NCI-H446 (cell line): ENCODE measurements at places on chromosomes 3 and 15.

DNA sequence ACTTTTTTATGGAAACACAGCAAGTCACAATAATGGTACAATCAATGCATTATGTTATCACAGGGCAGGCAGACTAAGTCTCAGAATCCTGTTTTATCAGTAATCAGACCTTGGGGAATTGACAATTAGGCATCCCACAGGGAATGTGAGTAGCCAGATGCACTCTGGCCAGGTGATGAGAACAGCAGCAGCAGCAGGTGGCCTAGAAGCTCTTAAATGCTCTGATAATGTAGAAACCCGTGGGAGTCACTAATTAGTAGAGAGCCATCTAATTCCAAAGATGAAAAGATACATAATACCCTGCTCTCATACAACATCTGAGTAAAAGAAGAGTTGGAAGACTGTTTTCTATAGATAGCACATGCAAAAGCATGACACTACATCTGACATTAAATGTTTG, 12.6 kb downstream of the CEP152 start:
- no peak for DNase-seq

DNA sequence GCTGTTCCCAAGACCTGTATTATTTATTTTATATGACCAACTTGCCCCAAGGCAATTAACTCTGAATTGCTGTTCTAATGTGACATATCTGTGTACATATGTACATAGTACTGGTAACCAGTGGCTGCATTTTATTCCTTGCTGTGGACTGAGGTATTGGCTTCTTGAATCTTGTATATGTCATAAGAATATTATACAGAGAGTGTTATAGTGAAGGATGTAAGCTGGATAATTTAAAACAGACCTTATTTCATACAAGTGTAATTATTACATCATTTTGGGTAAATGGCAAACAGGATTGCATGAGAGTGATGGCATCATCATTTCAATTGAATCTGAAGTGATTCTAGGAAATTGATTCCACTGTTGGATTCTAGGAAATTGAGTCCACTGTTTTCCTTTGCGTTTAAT, 32.9 kb downstream of the B3GALNT1 start:
- DNase-seq: no peak

DNA sequence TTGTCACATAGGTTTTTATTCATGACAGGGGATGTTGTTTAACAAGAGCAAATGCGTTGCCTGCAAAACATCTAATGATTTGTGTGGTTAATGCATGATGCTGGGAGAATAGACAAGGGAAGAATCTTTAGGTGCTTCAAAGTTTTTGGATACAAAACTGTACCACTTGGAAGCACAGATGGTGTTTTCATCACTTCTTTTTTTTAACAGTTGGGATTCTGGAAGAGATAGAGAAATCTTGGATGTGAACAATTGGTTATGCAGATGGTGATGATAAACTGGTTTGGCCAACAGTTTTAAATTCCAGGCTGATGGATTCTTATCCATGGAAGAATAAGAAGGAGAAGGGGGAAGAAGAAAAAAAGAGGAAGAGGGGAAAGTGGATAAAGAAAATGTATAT, 379.4 kb downstream of the KCNH8 start:
- peak; percentile 63 for DNase-seq

GRCh38 chr15:64844576-64845145, 2.9 kb downstream of the PLEKHO2 start:
- no peak for DNase-seq

DNA sequence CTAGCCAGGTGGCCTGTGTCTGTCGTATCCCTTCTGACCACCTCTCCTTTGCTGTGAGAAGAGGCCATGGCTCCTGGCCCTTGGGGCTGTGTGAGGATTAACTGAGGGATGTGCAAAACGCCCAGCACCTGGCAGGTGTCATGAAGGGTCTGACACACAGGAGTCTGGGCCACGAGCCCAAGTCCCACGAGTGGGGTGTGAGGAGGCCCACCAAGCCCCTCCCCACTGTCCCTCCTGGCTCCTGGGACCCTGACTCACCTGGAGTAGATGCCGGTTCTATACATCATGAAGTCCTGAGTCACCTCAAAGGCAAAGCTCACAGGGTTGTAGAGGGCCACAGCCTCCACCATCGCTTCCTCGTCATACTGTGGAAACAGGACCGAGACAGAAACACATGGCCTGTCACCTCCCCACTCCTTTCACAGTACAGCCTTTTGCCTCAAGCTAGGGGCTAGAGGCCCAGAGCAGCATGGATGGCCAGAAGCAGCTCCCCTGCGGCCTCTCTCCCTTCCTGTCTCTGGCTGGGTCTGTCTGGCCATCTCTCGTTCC, 19.7 kb downstream of the CTSH start:
- no peak for DNase-seq

GRCh38 chr15:88648357-88649214, 9.8 kb downstream of the ISG20 start:
- no peak for DNase-seq

- no peak for DNase-seq
Measured at GRCh38 chr3:49236226-49236625, 40.8 kb downstream of the C3orf62 start.

DNA sequence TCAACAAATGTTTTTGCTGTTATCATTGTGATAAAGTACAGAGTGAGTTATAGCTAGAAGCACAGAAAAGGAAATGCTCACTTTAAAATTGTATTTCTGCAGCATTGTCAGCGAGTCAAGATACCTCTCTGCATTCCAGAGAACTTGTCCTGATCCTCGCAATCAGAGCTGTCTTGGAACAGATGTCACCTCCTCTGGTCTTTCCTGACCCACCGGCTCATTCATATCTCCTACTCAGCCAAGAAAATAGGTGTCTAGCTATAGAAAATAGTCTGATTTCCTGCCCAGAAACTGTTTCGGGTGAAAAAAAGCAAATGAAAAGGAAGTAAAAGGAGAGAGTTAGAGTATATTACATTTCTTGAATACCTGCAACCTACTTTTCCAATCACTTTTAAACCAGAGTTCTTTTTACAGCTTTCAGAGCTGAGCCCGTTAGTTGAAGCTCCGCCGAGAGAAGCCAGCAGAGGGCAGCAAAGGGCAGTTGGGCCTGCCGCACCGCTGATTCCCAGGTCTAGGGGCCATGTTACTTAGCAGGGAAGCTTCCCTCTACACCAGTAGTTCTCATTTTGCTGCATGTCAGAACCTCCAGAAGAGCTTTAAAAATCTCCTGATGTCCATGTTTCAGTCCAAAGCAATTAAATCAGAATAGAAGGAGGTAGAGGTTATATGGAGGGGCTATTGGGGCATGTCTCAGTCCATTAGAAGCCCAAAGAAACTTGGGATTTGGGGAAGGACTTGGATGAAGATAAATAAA, 185.7 kb upstream of the THRB start:
- no peak for DNase-seq

DNA sequence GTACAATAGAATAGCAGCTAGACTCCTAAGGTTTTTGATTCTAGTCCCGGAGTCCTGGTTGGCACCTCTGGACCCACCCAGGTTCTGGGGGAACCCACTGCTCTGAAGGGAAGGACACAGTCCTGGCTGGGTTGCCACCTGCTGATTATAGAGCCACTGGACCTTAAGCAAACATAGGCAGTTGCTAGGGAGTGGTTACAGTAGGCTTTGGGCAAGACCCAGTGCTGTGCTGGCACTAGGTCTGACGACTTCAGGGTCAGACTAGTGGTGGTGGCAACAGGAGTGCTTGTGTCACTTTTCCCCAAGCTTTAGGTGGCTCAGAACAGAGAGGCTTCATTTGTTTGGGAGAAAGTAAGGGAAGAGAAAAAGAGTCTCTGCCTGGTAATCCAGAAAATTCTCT, 109.8 kb upstream of the C3orf80 start:
- no peak for DNase-seq

- no peak for DNase-seq
Measured at GRCh38 chr15:101018016-101018415, 98.9 kb downstream of the LRRK1 start.

DNA sequence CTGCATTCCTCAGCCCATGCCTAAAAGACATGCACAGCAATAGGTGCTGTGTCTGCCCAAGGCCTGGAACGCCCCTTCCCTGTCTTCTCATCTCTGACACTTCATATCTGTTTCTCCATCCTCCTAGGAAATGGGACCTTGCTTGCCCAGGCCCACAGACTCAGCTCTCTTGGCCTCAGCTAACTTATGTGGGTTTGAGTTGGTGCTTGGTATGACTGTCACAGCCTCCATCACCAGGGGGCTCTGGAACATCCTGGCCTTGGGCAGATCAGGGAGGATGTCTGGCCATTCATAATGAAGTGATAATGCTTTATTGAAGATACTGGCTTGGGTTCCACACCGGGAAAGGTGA, 156.7 kb upstream of the SMAD3 start:
- no peak for DNase-seq

DNA sequence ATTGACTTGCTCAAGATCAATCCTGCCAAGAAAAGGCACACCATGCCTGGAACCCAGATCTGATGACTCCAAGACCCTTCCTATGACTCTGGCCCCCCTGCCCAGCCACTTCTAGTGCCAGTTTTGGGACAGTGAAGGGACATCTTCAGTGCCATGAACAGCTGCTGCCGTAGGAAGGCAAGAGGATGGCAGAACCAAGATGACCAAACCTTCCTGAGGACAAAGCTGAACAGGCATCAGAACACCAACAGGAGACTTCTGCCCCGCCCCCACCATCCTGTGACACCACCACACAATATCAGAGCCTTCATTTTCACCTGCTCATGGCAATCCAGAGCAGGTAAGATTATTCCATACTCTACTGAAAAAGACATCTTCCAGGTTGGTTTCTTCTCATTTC, 33.0 kb downstream of the ZNF445 start:
- no peak for DNase-seq

GRCh38 chr3:16842272-16843270, 42.2 kb upstream of the PLCL2 start:
- peak; percentile 21 for DNase-seq

DNA sequence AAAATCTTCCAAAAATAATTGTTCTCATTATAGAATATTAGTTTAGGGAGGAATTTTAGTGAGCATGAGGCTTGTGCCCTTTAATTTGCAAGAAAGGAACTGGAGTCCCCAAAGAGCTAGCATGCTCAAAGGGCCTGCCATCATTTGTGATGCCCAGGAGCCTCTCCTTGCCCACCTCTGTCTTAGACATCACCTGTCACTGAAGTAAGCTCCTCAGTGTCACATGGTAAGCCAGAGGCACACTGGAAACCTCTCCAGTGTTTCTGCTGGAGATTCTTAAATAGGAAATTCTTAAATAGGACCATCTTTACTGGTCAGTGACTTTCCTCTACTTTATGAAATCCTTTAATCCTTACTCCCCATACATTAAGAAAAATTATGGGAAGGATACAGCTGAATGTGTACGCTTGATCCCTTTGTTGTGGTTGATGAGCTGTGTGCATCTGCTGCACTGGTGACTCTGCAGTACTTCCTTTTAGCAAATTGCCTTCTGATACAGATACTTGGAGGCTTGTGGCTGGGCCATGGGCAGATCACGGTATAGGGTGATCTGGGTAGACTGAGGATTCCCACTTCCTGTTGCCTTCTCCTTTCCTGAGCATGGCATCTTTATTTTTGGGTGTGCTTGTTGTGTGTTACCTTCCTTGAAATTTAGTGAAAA, 197.4 kb downstream of the KLHL25 start:
- no peak for DNase-seq

- peak; percentile 9 for DNase-seq
Measured at GRCh38 chr3:164658125-164658524, 420.2 kb downstream of the SI start.

DNA sequence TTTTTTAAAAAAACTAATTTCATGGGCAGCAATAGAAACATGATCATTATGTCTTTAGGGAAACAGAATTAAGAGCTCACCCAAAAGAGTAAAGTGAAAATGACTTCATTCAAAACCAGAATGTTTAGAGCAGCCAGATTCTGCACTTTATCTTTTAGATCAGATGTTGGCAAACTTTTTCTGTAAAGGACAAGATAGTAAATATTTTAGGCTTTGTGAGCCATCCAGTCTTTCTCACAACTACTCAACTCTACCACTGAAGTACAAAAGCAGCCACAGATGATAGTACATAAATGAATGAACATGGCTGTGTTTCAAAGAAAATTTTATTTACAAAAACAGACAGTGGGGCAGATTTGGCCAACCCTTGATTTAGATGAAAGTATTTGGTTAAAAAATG, 84.5 kb downstream of the SETD2 start:
- DNase-seq: no peak

DNA sequence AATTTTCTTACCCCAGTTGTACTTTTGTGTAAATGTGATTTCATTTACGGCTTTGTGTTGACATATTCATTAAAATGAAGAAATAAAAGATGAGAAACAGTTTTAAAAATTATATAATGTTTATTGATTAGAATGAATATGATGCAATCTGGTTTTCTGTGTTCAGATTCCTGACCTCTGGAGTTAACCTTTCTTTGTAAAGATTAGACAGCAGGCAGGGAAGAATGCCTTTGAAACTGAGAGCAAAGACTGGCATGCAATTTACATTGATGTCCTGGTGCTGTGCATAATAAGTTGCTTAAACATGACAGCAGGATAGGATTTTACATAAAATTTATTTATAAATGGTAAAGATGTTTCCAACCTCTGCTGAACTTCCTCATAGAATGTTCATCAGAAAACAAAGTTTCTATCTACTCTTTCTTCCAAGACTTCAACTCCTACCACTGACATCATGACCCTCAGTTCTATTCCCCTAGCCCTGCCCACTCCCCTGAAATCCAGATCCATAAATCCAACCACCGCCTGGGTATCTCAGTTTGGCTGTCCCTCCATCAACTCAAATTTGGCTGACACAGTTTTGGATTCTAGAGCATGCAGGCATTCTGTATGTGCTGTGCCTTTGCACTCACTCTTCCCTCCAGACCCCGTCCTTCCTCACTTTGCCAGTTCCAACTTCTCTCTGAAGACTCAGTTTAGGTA, 1.7 kb downstream of the HGD start:
- no peak for DNase-seq

- no peak for DNase-seq
Measured at GRCh38 chr3:86990012-86990733, 776 bp downstream of the VGLL3 start.

GRCh38 chr15:65957451-65957850, 88.2 kb downstream of the RAB11A start:
- no peak for DNase-seq

GRCh38 chr15:62787401-62787800, 255.1 kb upstream of the TPM1 start:
- no peak for DNase-seq

- no peak for DNase-seq
Measured at GRCh38 chr3:112497897-112498548, 1.2 kb downstream of the BTLA start.

DNA sequence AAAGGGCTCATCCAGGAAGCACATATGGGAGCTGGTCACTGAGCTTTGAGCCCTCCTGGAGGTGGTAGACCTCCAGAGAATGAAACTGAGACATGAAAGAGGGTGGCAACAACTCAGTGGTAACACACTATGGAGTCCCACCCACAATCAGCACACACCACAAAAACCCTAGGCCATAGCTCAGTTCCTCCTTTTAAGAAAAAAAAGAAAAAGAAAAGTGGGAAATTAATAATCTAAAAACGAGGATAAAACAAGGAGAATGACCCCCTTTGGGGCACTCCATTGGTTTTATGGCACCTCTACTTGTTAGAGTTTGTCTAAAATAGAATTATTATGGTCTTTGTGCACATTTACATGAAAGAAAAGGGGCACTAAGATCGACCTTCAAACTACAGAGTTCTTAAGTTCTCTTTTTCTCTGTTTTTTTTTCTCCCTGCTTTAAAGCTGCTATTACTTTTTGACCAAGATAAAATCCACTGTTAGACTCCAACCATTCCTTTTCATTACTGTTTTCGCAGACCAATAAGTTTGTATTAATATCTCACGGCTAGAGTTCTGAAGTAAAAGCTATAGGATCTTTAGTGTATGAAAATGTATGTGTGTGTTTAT, 40.2 kb upstream of the ZBTB20 start:
- DNase-seq: no peak
